ENCODE measurements at places on chromosomes 5 and 9.

DNA sequence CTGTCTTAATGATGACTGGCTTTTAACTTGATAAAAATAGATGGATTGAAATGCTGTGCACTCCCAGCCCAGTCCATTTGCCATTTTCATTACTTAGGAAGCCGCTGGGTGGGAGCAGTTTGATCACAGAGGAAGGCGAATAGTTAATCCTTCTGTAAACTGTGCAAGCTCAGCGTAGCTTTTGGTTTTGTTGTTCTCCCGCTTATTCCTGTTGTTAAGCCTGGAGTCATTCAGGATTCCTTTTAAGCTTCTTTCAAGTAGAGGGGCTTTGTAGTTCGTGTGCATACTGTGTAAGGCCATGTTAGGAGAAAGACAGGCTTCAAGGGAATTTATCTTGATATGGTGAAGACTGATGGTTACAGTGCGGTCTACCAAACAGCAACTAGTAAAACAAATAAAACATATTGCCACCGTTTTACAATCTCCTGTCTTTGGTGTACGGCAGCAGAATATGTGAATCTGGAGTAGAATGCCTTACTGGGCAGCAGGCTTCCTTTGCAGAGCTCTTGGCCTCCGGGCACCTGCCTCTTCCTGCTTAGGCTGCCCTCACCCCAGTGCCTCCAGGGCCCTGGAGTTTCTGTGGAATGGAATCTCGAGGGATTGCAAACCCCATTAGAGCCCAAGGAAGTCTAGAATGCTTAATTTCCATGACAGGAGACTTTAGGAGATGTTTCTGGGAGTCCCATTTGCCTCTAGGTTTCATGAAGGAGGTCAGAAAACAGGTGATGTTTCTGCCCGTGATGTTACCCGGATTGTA is 141.4 kb downstream of the TRIO start:
- DNase-seq: no peak

DNA sequence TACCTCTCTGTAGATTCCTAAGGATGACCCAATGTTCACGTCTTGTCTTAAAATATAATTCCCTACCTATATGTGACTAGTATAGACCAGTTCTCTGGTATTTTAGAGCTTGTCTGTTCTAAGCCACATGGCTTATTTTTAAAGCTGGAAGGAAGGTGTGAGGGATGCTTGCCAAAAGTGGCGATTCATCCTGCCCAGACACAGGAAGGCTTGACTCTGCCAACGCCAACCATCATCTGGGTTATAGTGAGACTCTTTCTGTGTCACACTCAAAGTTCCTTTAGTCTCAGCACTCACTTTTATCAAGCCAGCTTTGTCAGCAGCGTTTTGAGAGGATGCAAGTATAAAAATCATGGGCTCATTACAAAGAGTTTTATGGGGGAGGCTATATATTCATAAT is 500.0 kb downstream of the PTPRD start:
- no peak for DNase-seq

DNA sequence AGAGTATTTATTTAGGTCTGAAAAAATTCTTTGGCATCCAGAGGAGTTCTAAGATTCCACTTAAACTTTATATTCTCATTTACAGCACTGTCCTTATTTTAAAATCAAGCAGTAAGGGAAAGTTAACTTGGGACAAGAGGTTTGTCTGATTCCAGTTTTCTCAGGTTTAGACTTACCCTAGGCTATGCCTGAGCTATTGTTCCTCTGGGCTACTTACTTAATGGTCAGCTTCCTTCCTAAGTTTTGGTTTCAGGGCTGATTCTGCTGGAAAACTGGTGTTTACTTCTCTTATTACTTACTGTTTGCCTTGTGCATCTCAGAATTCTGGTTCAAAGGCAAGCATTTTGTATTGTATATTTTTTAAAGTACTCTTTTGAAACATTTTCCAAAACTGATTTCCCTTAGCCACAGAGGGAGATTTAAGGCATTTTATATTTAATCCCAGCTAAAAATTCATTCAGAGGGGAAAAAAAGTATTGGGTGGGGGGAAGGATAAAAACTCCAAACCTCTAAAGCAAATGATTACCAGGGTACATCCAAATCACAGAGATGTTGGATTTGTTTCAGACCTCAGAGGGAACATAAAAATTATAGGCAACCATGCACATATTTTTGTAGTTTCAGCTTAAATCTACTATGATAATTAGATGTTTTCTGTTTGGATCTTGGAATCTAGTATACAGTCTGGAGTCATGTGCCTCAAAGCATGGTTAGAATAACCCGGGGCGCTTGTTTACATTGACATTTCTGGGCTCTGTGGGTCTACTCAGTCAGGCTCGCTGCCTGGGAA is 290.0 kb downstream of the ARHGAP26 start:
- no peak for DNase-seq

DNA sequence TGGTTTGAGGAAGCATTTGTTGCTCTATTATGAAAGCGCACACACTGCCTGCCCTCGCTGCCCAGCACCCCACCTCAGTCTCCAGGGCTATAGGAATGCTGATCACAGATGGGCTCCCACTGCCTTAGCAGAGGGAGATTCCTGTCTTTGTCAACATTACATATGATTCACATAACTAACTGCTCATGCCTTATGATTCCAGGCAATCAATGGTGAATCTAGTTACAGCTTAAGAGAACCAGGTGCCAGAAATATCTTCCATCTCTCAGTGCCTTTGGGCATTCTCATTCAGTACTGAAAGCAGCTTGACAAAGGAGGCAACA is 458.9 kb upstream of the C9orf72 start:
- DNase-seq: no peak

DNA sequence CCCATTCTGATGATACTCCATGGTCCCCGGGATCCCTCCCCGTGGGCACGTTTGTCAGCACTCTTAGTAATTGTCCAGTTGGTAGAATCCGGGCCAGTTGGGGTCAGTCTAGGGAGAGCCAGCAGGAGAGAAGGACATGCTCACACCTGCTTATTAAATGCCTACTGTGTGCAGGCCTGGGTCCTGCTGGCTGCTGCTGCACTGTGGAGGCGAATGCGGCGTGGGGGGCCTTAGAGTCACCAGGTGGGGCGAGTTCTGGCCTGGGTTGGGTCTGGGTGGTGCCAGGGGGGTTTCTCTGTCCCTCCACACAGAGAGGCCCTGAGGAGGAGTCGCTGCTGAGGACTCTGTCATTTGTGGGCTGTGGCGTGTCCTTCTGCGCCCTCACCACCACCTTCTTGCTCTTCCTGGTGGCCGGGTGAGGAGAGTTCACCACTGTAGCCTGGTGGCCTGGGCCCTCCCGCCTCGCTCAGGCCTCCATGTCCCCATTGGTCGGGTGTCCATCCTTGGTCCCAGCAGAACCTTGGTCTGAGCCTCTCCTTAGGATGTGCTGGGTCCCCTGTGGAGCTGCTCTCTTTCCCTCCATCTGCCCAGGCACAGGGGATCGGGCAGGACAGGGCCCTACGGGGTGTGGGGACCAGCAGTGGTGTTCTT is 17.3 kb downstream of the ADGRD2 start:
- DNase-seq: no peak

GRCh38 chr9:124351672-124352468 is 63.4 kb downstream of the PSMB7 start:
- DNase-seq: no peak

- DNase-seq: no peak
These were observed 37.0 kb upstream of the RANBP6 start for GRCh38 chr9:6052293-6052919.

- peak; percentile 3 for DNase-seq
These were observed at the start of gene STX17 for GRCh38 chr9:99906403-99907207. TSS of gene STX17 (plus strand) at chr9:99906654. CDS start at chr9:99915240, 8,586 bp downstream.

- DNase-seq: no peak
These were observed 77.9 kb downstream of the SEMA4D start for GRCh38 chr9:89419978-89420394.

- DNase-seq: no peak
These were observed 587.6 kb upstream of the CDH18 start for GRCh38 chr5:20575571-20575970.

DNA sequence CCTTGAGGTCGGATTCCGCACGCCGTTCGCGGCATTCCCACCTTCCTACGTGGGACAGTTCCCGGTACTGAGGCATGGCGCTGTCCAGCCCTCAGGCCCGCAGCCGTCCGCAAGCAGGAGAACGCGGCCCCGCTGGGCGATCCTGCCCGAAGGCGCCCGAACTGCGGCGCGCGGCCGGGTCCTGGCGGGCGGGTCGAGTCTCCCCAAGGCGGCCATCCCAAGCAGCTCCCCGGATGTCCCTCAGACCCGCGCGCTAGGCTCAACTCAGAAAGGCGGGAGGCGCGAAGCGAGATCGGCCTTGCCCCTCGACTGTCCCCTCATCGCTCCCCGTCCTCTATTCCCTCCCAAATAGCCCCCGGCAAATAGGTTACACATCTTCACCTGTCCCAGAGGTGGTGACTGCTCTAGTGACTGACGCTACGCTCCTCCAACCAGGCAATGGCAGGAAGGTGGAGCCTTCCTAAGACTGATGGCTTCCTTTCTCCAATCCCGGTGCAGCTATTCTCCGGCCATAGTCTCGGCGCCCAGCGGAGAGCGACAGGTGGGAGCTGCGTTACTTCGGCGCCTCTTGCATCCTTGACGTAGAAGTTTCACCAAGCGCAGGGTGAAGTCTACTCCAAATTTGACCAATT is 787 bp upstream of the ANKHD1 start:
- peak; percentile 83 for DNase-seq

DNA sequence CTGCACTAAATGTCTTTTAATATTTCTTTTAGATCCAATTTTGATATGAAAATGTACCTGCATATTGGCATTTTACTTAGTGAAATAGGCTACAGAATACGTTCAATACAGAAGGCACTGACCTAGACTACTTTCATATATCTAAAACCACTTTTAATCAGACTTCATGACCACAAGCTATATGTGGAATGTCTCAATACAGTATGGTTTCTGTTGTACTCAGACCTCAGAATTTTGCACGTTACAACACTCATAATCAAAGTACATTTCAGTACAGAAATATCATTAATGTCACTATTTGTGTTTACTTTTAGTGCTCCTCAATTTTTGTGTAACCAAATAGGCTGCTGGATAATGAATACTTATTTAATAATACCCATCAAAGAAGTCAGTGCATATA is 74.8 kb downstream of the MEF2C start:
- no peak for DNase-seq

- DNase-seq: no peak
These were observed 85.5 kb downstream of the ADGRV1 start for GRCh38 chr5:90644132-90644531.

- DNase-seq: no peak
These were observed 147.4 kb downstream of the INSYN2B start for GRCh38 chr5:169832845-169833244.

- DNase-seq: no peak
These were observed 1.6 kb downstream of the TSLP start for GRCh38 chr5:111072949-111073682.

GRCh38 chr5:95777441-95777840 is 45.1 kb downstream of the GLRX start:
- DNase-seq: no peak

GRCh38 chr9:92895812-92896436 is 18.1 kb upstream of the ZNF484 start:
- no peak for DNase-seq

GRCh38 chr5:172088801-172089200 is 82.4 kb upstream of the FBXW11 start:
- no peak for DNase-seq

DNA sequence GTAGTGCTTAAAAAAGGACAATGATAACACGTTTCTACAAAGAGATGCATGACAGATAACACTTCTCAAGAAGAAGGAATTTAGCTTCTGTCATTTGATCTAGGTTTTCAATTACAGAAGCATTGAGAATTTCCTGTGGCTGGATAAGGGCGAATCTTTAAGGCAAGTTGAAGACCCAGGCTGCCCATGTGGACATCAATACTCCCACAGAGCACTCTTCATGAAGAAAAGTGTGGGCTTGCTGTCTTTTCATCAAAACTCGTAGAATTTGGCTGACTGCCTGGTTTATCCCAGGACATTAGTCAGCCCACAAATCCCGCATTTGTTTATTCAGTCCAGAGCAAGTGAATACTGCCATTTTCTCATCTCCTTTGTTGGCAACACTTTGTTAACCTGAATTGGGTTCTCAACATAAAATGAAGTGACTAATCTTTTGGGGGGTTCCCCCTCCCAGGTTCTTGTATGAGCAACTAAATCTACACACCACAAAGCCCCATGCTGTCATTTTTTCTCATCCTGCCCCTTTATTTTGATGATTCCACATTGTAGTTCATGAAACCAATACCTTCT is 43.4 kb upstream of the CDKN2B start:
- DNase-seq: no peak

DNA sequence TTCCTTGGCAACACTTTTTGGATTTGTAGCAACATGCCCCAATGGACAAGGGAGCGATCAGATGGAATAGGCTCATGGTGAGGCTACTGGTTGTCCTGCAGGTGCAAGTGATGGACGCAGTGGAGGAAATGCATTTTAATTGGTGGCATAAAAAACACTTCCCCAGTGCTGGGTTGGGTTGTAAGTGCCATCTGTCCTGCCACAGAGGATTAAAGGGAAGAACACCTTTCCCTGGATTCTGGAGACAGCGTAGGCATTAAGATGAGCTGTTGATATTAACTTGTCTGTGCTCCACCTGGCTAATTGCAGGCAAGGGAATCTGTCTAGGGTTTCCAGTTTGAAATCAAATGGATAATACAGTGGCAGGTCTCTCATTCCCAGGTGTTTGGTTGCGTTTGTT is 173.4 kb downstream of the ZNF462 start:
- no peak for DNase-seq

- DNase-seq: no peak
These were observed 3.2 kb upstream of the SCGB3A1 start for GRCh38 chr5:180594311-180595045.

GRCh38 chr9:114607671-114608524 is 3.2 kb upstream of the TMEM268 start:
- no peak for DNase-seq

- DNase-seq: no peak
These were observed 138.6 kb downstream of the ENTREP1 start for GRCh38 chr9:69463497-69464068.

DNA sequence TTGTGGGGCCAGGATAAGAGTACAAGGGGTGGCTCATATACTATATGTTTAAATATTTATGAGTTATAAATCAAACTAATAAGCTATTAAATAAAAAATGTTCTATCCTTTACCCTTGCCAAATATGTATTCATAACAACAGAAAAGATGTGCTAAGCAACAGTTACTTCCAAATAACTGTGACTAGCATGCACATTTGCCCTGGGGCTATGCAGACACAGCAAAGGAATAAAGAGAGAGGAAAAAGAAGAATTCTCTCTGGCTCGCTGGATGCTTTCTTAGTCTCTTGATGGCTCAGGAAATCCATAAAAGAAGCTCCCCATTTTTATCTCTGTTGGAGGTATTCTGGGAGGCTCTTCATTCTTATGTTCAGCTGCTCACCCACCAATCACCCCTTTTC is 182.4 kb upstream of the ATP10B start:
- DNase-seq: no peak

Measured in NCI-H2081 treated with DMSO at 0.1 percent for 48 hours (cell line).